ENCODE measurements at places on chromosomes 13 and 19.

DNA sequence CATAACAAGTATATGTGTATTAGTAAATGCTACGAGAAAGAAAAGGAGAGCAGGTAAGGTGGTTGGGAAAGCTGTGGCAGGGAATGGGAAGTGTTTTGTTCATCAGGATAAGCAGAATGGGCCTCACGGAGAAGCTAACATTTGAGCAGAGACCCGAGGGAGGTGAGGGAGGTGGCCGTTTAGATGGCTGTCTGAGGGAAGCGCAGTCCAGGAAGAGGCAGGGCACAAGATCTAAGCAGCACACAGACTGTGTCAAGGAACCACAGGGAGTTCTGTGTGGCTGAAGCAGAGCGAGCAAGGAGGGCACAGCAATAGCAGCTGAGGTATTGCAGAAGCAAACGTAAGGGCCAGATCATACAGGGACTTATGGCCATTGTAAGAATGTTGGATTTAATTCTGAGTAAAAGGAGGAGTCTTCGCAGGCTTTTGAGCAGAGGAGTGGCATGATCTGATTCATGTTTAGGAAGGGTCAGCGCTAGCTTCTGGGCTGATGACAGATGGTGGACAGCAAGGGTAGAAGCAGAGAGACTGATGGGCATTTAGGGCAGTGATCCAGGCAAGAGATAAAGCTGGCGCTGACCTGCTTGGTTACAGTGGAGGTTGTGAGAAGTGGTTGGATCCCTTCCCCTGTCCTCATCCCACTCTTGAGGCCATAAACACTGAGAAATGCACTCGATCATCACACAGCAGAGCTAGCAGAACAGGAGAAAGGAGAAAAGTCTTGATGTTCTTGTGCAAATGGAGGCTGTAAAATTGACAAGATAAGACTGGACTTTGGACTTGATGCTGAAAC, 199.9 kb downstream of the LACC1 start:
- no peak for DNase-seq

- DNase-seq = no peak
Observed at GRCh38 chr13:34816245-34816884, 125.7 kb upstream of the NBEA start.

DNA sequence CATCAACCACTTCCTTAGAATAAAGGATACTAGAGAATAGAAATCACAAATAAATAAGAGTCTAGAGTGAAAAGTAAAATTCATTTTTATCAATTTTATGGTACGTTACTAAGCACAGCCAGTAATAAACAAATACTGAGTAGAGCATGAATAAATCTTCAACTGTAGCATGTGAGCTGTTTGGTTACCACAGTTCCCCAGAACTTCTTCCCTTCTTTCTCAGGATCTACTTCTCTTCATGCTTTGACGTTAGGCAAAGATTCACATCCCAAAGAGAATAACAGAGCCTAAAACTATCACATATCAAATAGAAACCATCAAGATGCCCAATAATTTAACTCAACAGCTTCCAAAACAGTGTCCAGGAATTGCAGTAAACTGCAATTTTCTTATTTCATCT, 7.4 kb downstream of the RUBCNL start:
- no peak for DNase-seq

DNA sequence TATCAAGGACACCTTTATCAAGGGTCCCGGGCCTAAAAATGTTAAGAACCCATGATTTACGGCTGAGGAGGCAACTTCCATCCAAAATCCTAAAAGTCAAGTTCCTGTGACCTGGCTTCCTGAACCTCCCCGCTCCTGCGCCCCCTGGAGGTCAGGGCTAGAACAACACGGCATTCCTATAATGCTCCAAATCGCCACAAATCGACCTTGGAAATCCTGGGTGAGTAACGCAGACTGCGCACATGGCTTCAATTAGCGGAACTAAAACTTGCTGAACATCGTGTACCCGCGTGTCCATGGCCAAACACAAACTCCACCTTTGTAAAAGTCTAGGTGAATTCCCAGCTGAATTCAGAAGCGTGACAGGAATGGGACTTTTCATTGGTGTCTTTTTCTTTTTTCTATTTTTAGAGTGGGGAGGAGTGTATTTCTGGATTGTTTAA, 4.3 kb upstream of the C5AR1 start:
- peak; percentile 86 for DNase-seq

DNA sequence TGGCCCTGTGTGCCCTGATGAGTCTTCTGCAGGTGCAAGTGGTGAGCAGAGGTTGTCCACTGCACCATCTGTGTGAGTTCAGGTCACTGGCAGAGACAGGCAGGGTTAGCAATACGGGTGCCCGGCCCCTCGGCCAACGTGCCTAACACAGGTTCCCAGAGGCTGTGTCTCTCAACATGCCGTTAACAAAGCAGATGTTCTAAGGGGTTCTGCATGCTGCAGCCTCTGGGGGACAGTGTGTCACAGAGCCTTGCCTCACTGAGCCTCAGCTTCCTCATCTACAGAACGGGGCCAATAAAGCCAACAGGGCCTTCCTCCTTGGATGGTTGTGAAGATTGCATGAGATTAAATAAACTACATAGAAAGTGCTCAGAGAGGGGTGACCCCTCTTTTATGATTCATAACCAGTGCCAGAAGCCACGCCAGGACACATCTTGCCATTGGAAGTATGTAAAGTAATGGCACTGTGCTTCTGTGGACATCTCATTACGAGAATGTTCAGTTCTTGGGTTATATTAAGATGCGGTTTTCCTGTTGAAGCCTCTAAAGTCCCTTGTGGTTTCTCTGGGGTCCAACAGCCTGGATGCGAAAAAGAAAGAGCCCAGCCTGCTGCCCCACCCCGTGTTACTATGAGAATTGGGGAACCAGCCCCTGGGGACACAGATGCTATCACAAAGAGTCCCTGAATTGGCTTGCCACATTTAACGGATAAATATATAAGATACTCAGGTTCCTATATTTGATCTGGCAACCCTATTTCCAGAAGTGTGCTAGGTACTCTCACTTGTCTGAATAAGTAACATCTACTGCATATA, 11.2 kb upstream of the ARHGEF18 start:
- no peak for DNase-seq

- DNase-seq = no peak
Observed at GRCh38 chr19:56131651-56132050, 9.4 kb upstream of the ZNF444 start.

- no peak for DNase-seq
Observed at GRCh38 chr13:21124852-21125251, 51.5 kb downstream of the SKA3 start.

DNA sequence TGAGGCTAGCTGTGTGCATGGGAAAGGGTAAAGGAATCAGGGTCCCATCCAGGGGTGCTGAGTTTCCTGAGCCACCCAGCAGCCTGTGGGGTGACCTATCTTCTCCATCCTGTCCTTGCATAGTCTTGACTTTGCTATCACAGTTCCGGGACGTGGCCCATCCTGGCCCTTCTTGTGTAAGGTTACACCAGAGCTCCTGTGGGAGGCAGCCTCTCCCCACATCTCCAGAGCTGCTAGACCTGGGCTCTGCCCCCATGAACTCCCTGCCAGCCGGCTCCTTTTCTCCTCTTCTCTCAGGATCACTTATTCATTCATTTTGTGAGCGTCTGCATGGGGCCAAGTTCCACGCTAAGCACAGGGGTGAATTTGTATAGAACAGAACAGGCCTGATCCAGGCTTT, 238.9 kb downstream of the TSHZ3 start:
- peak; percentile 65 for DNase-seq

- DNase-seq = no peak
Observed at GRCh38 chr13:104937881-104938280, 1597.6 kb downstream of the EFNB2 start.

DNA sequence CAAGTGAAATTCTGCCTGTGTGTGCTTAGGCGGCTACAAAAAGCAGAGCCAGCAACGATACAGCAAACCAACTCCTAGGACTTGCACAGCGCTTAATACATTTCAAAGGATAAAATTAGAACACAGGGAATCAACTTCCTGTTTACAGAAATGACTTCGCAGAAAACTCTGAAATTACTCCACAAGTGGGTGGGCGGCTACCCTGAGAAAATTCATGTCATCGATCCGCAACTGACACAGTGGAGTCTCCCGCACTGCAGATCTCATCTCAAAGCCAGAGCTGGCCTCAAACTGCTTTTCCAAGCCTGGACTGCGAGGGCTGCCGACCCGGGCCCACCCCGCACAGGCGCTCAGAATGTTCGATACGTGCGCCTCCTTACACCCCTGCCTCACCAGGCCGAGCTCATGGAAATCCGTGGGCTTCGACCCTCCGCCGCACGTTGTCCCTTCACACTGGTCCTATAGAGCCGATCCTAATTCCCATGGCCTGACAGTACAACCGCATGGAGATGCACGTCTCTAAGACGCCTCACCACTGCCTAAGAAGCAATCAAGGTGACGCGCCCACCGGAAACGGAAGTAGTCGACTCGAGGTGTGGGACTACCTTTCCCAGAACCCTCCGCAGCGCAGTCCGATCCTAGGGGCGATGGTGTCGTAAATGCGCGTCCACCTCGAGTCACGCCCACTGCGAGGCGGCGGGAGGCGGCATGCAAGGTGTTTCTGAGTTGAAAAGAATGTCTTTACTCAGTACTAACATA, at the start of gene ZNF229:
Gene ZNF229, minus strand, starts transcription at position 557 of the 759 bp plus-strand sequence. CDS start 5,625 bp downstream, outside the sequence.
- peak; percentile 93 for DNase-seq

DNA sequence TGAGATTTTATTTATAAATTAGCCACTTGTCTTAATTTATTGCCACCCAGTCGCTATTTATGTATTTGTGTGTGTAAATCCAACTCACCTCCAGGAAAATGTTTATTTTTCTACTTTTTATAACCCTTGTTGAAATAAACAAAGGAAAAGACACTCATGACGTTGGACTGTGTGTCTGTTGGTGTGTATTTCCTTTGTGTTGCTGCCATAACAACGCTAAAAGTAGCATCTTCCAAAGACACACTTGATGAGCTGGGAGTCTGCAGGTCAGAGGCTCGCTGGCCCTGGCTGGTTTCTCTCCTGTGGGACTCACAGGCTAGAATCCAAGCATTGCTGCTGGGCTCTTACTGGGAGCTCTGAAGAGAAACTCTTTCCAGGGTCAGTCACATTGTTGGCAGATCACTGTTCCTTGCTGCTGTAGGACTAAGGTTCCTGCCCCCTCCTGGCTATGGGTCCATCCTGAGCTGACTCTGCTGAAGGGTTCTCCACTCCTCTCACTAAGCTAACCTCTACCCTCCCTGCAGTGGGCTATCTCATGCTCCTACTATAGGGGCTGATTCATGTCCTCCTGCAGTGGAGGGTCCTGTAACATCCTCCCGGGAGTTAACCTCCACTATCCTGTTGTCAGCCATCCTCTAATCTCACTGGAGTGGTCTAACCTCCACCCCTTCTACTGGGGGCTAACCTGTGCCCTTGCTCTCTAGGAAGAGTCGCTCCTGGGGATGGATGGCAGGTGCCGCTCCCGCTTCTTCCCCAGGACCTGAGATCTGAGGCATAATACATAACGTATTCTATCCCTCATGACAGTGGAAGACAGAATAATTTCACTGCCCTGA, 2.1 kb downstream of the IFNL2 start:
- DNase-seq = no peak

DNA sequence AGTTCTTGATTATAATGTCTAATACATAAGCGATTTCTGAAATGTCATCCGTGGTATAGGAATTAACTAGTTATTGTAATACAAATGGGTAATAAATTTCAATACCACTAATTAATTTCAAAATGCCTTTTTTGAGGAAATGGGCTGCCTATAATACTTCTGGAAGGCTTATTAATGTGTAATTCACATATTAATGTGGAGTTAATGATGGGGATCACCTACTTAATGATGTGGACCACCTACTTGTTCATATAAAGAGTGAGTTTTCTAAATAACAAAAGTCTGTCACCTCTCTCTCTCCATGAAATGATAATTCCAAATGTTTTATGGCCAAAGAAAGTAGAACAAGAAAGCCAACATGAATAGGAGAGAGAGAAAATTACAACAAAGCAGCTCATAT, 913.8 kb upstream of the GPC6 start:
- DNase-seq = no peak

- no peak for DNase-seq
Observed at GRCh38 chr19:38030686-38031422, 123.8 kb downstream of the SIPA1L3 start.

DNA sequence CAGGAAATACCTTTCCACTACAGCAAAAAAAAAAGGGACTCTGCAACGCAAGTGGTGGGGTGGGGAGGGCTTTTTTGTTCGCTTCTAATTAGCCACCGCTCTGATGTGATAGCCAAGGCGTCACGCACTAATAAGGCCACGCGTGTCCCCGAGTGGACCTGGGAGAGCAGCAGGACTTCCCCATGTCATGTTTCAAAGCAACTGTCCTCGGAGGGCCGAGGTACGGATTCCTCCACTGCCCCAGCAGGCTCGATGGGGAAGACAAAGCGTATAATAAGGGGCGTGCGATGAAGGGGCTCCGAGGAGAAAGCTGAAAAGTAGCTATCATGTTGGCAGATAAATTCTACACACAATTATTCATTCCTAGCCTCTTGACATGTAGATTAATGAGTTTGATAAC, 179.7 kb upstream of the ZNF507 start:
- DNase-seq = no peak

- DNase-seq = no peak
Observed at GRCh38 chr19:2171349-2172145, 7.8 kb downstream of the DOT1L start.

Data from AG08396 (cell line).